RKO (cell line): ENCODE measurements at places on chromosomes 6 and 20.

- DNase-seq: peak; percentile 54
Measured at GRCh38 chr20:13029687-13030375, 21.1 kb downstream of the SPTLC3 start.

GRCh38 chr6:64502801-64503200 lies 867.2 kb downstream of the PHF3 start:
- DNase-seq: no peak

DNA sequence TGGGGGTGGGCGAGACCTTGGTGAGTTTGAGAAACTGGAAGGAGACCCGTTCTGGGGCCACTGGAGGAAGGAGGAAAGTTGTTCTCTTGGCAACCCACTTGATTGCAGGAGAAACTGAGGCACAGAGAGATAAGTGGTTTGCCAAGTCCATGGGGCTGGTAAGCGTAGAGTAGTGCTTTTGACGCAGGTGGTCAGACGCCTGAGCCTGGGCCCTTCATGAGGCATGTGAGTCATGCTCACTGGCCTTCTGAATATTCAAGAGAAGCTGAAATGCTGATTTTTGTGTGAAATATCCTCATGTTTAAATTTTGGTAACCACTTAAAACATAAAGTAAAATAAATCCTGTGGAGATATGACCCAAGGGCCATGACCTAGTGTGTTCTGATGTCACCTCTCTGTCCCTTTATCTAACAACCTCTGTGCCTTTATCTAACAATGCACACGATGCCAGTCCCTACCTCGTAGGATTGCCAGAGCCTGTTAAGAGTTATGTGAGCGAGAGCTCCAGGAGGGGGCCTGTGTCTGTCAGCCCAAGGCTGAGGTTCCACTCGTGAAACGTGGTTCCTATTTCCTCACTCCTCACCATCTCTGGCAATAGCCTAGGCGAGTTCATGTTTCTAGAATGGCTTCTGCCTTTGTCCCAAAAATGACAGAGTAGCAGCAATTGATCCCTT lies 32.8 kb upstream of the PMEPA1 start:
- no peak for DNase-seq

DNA sequence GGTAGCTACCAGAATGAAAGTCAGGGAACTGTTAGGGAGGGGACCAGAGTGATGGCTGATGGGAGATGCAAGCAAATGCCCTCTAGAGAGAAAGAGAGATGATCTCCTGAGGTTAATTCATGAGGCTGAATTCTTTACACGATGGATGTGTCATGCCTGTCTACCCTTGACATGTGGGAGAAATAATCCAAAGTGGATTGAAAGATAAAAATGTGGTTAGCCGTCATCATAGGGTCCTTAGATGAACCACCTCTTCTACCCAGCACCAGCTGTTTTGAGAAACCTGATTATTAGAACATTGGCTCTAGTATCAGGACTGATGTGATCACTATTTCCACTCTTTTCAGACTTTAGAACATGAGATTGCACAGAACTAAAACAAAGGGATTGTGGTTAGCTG lies 53.6 kb downstream of the SOBP start:
- DNase-seq: no peak

DNA sequence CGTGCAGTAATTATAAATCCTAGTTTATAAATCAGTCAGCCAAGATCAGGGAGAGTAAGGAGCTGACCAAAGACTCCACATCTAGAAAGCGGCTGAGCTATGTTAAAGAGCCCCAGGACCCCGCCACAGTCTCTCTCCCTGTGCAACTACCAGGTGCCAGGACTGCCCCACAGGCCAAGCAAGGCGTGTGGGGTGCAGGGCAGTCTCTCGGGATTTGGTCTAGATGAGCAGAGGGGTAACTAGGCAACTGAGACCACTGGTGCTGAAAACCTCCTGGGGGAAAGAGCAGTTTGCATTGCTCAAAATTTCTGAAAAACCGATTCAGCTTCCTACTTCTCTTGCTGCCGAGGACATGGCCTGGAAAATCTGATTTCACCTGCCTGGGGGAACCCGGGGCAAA lies 10.4 kb downstream of the PMEPA1 start:
- no peak for DNase-seq

DNA sequence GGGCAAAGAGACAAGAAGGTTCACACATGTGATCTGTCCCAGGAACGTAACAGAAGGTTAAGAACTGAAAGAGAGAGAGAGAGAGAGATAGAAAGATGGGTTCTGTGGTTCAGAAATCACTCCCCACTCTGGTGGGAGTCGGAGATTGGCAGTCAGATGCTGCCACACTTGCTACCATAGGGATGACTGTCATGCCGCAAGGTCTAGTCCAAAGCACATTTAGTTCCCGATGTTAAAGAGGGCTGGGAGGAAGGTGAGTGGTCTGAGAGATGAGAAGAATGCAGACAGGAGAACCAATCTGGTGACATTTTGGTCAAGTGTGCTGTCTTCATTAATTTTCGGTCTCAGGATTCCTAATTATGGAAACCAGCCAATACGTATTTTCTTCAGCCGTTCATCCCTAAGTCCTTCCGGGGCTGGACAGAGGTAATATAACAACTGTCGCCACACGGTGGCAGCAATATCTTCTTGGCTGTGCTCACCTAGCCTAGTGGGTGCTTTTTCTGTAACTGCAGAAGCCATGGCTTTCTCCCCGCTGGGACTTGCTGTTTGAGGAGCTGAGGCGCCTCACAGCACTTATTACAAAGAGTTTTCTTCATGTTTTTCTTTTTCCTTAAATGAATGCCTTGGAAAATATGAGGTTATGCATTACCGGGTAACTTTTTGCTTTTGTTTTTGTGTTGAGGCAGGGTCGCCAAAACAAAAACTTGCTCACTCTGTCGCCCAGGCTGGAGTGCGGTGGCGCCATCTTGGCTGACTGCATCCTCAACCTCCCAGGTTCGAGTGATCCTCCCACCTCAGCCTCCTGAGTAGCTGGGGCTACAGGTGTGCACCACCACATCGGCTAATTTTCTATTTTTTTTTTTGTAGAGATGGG lies 46.0 kb downstream of the SLC35D3 start:
- DNase-seq: peak; percentile 81

GRCh38 chr20:9300534-9300933 lies 213.9 kb upstream of the LAMP5 start:
- DNase-seq: no peak

- DNase-seq: peak; percentile 54
Measured at GRCh38 chr6:39980839-39981580, 46.7 kb upstream of the MOCS1 start.

GRCh38 chr6:56852260-56853010 lies 102.5 kb upstream of the BEND6 start:
- DNase-seq: no peak

- no peak for DNase-seq
Measured at GRCh38 chr20:4763723-4764510, 42.2 kb downstream of the PRND start.
